ENCODE measurements at places on chromosomes 2 and 18. TPM values are rescaled to one million over a fixed set of nuclear protein-coding genes. Genes with fewer than 3 reads are reported as not detected.

Gene OSR1
- 1.2 TPM for total RNA-seq

Gene IL36RN
- not detected for total RNA-seq

Gene CREG2
- total RNA-seq, result 0.46 TPM

Gene PPP1R1C
- 0.28 TPM for total RNA-seq

Gene HIBCH
- total RNA-seq, result 16.3 TPM

Gene ZNF892
- total RNA-seq, result 10.4 TPM

Gene CROCC2
- total RNA-seq, result not detected

Gene ADRA2B
- total RNA-seq, result not detected

Gene SNED1
- total RNA-seq, result 0.14 TPM

Measured in smooth muscle cell of the umbilical artery (primary cell).